Kidney tubule cell (primary cell): ENCODE measurements at places on chromosomes 5 and 9.
A peak's percentile ranks its signal among the peaks of the same experiment; 100 is the strongest.

GRCh38 chr5:175750511-175750931 lies 92.7 kb downstream of the HRH2 start:
- no peak for DNase-seq

DNA sequence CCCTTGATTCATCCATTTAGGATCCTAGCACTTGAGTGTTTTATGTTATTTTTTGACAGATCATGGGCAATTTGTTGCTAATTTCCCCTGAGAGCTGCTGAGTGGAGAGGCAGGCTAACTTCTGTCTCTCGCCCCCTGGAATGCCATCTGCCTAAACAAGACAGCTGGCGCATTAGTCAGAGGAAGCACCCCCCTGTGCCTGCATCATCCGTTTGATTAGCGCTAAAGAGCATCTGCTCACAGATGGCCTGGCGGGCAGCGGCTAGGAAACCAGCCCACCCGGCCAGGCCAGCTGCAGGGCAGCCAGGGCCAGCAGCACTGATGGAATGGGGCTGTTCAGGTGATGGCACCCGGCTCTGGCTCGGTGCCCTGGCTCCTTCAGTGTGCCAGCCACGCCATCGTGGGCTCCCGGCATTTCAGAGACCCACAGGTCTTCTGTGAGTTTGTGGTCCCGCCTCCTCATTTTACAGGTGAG lies 22.9 kb upstream of the ASS1 start:
- peak; percentile 20 for DNase-seq

GRCh38 chr9:120698766-120699165 lies 15.5 kb downstream of the MEGF9 start:
- DNase-seq: no peak

DNA sequence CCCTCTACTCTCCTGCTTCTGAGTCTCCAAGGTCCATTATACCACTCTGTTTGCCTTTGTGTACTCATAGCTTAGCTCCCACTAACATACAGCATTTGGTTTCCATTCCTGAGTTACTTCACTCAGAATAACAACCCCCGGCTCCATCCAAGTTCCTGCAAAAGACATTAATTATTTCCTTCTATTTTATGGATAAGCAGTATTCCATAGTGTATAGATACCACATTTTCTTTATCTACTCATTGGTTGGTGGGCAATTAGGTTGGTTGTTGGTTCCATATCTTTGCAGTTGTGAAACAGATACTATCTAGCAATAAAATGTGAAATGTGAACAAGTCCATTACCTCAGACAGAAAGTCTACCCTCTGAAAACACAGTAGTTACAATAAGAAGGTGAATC lies 110.3 kb downstream of the DOCK8 start:
- DNase-seq: no peak

DNA sequence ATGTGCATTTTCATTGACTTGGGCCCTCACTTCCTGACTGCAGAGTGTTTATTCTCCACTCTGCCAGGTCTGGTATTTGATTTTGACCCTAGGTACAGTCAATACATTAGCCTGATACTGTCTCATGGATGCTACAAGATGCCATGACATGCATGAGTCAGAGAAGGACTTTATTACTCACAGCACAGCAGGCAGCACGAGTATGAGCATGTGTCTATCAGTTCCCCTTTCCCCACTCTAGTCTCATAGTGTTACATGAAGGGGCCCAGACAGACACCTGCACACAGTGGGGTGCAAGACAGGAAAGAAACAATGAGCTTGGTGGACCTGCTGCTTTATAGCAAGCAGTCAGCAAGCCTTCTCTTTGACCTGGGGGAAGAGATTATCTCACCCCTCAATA lies 19.6 kb downstream of the ITGA2 start:
- DNase-seq: peak; percentile 76

GRCh38 chr9:131478421-131478868 lies 24.3 kb upstream of the POMT1 start:
- DNase-seq: peak; percentile 38

DNA sequence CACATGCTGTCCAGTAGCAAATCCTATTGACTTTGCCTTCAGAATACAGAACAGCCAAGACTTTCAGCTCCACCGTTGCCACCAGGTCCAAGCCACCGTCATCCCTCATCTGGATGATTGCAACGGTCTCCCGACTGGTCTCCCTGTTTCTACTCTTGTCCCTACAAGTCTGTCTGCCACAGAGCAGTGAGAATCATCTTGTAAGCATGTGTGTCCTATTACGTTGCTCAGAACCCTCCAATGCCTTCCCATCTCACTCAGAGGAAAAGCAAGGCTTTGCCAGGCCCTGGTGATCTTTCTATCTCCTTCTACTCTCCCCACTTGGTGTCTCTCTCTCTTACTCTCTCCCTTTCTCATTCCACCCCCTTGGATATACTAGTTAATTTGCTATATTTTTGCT lies 76.7 kb upstream of the GDNF start:
- DNase-seq: no peak

- DNase-seq: peak; percentile 22
Measured at GRCh38 chr5:82925061-82925411, 152.2 kb downstream of the TMEM167A start.

DNA sequence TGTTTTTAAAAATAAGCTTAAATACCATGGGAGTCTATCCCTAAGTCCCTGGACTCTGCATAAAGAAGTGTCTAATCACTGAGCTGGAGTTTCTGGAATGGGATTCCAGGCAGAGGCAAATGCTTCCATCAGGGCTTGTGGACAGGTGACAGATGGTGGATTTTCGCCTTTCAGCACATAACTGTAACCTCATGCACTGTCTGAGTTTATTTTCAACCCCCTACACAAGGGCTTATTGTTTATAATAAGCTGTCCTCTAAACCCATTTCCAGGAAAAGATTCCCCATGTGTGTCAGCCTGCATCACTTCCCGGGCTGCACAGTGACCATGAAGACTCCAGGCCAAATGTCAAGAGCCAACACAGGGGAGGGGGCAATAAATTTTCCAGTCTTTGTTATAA lies 264.0 kb downstream of the PIK3R1 start:
- no peak for DNase-seq

GRCh38 chr5:30100148-30100713 lies 1093.3 kb upstream of the CDH6 start:
- DNase-seq: no peak

DNA sequence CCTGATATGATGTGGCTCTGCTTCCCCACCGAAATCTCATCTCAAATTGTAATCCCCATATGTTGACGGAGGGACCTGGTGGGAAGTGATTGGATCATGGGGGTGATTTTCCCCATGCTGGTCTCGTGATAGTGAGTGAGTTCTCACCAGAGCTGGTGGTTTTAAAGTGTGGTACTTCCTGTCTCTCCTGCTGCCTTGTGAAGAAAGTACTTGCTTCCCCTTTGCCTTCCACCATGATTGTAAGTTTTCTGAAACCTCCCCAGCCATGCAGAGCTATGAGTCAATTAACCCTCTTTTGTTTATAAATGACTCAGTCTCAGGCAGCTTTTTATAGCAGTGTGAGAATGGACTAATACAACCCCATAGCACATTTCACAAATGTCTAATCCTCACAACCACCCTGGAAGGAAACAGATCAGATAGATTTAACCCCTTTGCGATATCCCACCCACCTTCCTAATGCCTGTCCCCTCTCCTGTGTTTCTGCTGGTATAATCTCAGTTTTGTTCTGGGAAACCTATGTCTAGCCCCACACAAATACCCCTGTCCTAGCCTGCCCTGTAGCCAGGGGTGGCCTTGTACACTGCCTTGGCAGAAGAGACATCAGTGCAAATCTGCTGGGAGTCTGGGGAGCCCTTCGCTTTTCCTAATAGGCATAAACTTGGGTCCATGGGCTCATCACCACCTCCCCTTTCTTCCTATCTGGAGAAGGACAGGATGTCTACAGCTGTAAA lies 157.0 kb upstream of the RAI14 start:
- peak; percentile 85 for DNase-seq

DNA sequence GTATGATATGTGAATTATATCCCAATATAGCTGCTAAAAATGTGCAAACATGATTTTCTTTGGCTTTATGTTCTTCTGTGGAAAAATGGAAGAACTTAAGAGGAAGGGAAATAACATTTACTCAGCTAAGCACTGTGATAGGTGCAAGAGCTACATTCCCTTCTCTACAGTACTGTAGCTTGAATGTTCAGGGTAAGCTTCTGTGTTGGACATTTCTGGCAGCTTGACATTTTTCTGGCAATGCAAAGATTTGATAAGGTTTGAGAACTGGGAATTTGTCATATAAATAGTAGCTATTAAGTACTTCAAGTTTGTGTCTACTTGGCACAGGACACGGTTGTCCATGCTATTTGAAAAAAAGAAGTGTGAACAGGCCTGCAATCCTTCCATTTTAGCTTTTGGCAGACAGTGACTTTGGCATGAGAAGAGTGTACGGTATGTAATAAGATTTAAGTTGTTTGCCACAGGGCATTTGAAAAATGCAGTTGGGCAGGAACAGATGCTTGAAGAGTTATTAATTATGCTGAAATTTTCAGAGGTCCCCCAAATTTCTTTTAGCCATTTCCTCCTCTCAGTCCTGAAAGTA lies 77.6 kb downstream of the KIF4B start:
- DNase-seq: no peak
